ENCODE measurements at places on chromosomes 6 and 20.

- DNase-seq, result no peak
Observed at GRCh38 chr20:56945057-56945456, 316.0 kb downstream of the TFAP2C start.

- DNase-seq, result no peak
Observed at GRCh38 chr20:61521687-61522420, 269.8 kb downstream of the CDH4 start.

DNA sequence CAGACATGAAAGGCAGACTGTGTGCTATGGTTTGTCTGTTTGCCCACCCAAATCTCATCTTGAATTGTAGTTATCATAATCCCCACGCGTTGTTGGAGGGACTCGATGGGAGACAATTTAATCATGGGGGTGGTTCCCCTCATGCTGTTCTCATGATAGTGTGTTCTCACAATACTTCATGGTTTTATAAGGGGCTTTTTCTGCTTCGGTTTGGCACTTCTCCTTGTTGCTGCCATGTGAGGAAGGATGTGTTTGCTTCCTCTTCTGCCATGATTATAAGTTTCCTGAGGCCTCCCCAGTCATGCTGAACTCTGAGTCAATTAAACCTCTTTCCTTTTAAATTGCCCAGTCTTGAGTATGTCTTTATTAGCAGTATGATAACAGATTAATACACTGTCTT, 47.2 kb upstream of the MICB start:
- no peak for DNase-seq

DNA sequence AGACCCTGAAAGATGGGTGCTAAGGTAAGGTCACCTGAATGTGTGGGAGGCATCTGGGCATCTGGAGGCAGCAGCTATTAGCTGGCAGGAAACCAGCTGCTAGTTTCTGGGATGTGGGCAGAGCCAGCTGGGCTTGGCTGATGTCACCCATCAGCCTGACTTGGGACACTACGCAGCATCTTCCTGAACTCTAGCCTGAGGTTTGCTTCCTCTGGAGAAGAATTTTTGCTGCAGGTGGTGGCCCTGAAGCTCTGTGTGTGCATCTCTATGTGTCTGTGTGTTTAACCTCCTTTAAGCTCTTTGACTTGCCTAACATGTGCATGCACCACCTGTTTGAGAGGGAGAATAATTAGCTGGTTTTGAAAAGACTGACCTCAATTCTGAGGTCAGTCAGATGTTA, 465.1 kb upstream of the CHD6 start:
- no peak for DNase-seq

- no peak for DNase-seq
Observed at GRCh38 chr6:70113171-70113570, 189.7 kb downstream of the COL9A1 start.

DNA sequence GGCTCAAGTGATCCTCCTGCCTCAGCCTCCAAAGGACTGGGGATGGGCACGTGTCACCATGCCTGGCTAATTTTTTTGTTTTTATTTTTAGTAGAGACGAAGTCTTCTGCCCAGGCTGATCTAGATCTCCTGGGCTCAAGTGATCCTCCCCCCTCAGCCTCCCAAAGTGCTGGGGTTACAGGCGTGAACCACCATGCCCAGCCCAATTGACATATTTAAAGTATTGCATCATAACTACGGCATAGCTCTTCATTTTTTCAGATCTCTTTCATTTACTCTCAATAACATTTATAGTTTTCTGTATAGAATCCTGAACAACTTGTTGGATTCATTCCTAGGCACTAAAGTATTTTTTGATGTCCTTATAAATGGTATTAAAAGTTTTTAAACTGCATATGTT, 13.0 kb downstream of the SERPINB1 start:
- DNase-seq, result no peak

- no peak for DNase-seq
Observed at GRCh38 chr6:138885156-138885819, 89.4 kb downstream of the ECT2L start.

DNA sequence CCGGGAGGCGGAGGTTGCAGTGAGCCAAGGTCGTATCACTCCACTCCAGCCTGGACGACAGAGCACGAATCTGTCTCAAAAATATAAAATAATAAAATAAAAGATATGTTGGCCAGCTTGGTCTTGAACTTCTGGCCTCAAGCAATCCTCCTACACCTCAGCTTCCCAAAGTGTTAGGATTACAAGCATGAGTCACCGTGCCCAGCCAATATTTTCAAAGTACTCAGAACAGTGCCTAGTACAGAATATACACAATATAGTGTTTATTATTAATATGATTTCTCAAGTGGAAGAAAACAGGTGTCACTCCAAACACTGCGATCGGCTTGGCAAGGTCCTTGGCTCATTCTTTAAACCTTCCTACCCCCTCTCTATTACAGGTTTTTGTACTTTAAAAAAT, 3.1 kb downstream of the FAM210B start:
- DNase-seq, result no peak

DNA sequence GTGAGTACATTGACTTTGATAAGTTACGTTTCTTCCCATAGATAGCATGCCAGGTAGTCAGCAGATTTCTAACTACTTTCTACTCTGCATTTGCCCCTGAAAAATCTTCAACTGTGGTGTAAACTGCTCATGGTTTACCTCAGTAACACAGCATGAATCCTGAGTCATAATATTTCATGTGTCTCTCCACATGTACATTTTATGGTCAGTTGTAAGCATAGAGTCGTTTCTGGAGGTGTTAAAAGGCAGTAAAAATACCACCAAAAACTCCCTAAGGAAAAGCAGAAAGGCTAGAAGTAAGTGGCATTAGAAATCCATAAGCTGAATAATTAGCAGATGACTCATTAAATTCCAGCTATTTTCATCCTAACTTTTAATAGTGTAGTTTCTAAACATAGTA, 4.1 kb upstream of the GPR63 start:
- no peak for DNase-seq

GRCh38 chr6:163716690-163717089, 302.2 kb downstream of the QKI start:
- DNase-seq, result no peak

GRCh38 chr6:142943711-142944123, 1.3 kb downstream of the HIVEP2 start:
- DNase-seq, result peak; percentile 34

DNA sequence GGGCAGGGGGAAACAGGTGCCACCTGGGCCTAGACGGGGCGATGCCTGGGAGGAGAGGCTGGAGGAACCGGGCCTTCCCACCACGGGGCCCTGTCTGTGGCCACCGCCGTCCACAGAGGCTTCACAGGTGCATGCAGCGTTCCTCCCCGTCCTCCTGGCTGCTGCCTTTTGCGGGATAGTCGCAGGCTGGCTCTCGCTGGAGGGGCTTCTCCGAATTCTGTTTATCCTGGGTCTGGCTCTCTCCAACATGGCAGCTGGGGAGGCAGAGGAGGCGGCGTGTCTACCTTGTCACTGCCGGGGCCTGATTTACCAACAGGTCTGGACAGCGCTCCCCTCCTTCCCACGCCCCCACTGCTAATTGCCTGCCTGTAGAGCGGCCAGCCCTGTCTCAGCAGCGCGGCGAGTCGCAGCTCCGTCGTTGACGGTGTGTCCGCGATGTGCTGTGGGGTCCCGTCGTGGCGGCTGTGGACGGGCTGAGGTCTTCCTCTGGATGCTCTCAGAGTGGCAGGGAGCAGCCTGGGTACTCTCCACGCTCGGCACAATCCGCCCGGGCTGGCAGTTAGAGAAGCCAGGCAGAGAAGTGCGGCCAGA, 262.9 kb downstream of the TAF4 start:
- DNase-seq, result no peak

DNA sequence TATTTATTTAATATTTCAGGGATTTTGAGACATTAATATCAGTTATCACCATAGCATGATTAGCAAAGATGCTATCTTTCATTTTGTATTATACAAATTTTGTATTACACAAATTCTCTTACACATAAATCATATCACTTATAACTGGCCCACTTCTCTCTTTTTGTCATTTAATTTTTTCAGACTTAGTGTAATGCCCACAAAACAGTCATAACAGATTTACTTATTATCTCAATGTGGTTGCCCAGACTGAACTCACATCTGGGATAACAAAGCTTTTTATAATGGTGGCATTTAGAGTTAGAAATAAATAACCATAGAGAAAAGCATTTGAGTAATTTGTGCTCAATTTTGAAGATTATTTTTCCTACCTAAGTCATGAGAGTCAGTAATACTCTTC, 148.3 kb downstream of the TFAP2B start:
- DNase-seq, result no peak

GRCh38 chr6:38638941-38639497, 710 bp downstream of the BTBD9 start:
- DNase-seq, result peak; percentile 22

DNA sequence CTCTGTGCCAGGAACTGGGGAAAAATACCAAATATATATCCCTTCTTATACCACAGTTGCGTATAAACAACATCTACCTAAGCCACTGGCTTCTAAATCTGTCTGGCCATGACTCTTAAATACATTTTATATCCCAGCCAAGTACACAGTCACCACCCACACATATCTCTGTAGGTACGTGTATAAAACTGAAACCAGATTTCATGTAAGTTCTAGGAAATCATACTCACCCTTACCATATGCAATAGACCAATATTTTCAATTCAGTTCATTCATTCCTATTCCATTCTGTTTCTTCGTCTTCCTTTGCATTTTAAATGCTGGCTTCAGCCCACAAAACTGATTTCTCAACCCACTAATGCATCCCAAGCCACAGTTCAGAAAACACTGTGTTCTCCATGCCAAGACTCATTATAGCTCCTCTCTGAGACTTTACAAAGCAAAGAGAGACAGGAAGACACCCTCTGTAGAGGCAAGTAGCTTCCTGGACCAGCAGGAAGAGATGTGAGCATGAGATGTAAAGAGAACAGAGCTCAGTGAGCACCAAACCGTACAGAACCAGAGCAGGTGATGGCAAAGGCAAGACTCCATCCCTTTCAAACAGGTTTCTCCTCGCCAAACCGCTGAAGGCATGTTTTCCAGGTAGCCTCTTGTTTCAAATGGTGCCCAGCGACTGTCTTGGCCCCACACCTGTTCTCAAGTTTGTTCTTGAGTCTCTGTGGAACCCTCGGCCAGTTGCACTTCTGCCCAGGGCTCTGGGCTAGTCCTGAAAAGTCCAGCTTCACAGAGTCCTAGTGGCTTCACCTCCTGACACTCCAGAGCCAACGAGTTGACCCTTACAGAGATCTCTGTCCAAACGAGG, 18.7 kb downstream of the FAM50B start:
- no peak for DNase-seq

GRCh38 chr6:36556281-36556680, 9.0 kb upstream of the STK38 start:
- peak; percentile 84 for DNase-seq

- DNase-seq, result no peak
Observed at GRCh38 chr20:48294196-48294595, 508.9 kb upstream of the SULF2 start.

DNA sequence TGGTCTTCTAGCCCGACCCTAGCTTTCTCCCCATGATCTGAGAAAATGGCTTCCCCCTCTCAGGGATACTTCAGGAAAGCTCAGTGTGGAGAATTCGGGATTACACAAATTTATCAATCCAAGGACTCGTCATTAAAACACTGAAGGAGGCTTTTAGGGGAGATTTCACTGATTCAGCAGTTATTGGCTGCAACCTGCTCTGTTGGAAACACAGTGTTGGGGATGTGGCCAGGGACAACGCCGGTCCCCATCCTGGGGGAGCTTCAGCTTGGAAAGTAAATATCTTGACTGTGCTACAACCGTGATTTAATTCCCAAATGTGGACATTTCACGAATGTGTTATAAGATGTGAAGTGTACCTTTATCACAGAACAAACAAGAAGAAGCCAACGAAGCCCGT, 44.8 kb upstream of the ZNF831 start:
- DNase-seq, result no peak

DNA sequence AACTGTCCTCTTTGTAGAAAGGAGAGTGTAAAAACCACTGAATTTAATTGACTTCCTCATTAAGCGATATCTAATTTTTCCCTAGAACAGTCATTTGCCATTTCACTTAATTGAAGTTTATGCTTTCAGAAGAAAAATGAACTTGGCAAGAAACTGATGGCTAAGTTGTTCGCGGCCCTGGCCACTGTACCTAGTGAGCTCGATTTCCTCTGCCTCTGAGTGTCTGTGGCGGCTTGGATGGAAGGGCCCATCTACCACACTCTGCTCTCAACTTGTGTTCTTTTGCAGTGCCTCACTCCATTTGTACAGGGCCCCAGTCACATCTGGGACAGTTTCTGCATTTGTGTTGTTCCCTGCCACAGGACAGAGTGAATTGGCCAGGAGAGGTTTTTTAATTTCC, 102.9 kb downstream of the BCAS1 start:
- no peak for DNase-seq

DNA sequence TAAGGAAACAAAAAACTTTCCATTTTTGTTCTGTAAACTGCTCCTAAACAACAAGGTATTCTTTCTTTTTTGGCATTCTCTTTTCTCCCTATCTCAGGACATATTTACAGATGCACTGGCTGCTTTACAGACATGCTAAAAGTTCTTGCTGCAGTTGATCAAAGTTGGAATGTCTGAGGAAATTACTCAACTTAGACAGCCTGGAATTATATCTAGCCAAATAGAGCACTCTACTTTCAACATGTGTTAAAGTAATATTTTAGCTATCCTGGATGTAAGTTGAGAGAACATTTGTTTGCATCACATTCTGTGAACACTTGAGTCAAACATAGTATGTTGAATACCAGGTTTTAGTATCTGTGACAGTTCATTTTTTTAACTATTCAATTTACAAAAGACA, 24.8 kb downstream of the TASP1 start:
- DNase-seq, result no peak

GRCh38 chr6:33008944-33009861, at the start of gene HLA-DOA:
TSS of gene HLA-DOA (minus strand) at chr6:33009591.
- no peak for DNase-seq

DNA sequence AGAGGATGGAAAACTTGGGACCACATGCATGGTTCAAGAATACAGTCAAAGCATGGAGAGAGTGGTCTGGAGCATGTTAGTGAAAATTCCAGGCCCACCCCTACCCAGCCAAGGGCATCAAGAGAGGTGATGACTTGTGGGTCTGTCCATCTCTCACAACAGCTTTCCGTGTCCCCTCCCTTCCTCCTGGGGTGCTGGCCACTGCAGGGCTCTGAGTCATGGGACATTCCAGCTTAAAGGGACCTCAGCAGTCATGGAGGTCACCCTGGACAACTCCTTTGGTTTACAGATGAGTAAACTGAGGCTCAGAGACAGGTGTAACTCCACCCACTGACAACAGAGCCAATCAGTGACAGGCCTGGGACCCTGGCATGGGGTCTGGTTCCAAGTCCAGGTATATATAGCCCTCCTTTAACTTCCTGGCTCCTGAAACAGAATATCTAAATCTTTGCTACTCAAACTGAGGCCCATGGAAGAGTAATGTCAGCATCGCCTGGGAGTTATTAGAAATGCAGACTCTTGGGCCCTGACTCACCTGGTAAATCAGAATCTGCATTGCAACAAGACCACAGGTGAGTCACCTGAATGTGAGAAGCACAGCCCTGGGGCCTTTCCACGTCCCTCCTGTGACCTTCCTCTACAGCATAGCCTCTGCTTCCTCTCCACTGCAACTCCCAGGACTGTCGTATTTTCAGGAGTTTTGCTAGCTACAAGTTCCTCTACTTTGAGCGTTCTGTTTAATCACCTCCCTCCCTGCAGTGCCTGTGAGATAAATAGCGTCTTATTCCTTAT, 170.2 kb downstream of the ZDHHC14 start:
- no peak for DNase-seq

All from AML-193 (cell line).